ENCODE measurements at places on chromosomes 2 and 18.

DNA sequence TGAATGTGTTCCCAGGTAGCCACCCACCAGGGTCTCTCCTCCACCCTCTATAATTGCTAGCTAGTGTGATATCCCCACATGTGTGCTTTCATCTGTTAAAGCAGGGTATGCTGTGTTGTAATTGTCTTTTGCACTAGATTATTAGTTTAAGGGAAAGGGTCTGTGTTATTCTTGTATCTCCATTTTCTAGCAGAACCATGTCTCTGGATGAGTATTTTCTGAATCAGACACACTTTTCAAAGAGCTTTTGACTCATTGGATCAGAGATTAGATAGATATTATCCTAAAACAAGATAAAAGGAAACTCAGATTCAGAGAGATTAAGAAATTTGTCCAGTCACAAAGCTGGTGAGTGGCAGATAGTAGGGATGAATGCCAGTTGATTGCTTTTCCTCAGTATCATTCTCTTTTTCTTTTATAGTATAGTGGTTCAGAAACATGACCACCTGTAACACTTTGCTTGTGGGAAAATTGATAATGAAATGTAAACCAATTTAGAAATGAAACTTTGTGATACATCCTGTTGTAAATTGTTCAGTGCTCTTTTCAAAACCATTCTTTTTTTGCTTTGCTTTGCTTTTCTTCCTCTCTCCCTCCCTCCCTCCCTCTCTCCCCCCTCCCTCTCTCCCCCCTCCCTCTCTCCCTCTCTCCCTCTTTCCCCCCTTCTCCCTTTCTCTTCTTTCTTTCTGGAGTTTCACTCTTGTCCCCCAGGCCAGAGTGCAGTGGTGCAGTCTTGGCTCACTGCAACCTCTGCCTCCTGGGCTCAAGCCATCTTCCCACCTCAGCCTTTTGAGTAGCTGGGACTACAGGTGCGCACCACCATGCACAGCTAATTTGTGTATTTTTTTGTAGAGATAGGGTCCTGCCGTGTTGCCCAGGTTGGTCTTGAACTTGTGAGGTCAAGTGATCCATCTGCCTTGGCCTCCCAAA, 7.4 kb downstream of the MIB1 start:
- no peak for DNase-seq

GRCh38 chr2:183259921-183260320, 135.7 kb downstream of the NUP35 start:
- DNase-seq: no peak

- no peak for DNase-seq
Observed at GRCh38 chr18:56161566-56162260, 476.7 kb downstream of the TXNL1 start.

- DNase-seq: peak; percentile 54
Observed at GRCh38 chr2:28666496-28667184, 85.0 kb upstream of the PPP1CB start.

DNA sequence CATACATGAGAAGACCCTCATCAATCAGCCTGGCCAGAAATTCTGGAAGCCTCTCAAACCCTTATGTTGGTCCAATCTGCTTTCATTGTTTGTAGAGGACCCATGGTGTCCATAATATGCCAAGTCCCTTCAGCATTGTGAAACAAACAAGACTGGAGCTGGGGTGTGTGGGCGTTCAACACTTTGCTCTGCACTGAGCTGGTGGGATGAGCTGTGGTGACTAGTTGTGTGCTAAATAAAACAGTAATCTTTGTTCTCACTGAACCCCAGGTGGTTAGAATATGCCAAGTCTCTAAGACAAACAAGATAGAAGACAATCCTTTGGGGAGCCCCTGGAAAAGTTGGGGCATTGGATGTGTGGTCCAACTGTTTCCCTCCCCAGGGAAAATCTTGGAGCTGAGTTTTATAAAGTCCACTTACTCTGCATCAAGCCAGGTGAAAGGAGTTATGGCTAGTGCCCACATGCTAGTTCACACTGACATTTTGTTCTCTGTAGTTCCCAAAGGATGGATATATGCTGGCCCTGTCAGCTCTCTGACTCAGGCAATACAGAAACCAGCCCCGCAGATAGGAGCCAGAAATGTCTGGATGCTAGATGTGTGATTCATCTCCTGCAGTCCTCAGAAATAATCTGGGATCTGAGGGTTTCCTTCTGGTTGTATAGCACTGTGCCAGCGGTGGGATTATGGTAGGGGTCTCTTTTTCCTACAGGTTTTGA, 260.2 kb downstream of the TMX3 start:
- DNase-seq: peak; percentile 70

- DNase-seq: no peak
Observed at GRCh38 chr2:112973156-112973555, 4.7 kb upstream of the IL36G start.

DNA sequence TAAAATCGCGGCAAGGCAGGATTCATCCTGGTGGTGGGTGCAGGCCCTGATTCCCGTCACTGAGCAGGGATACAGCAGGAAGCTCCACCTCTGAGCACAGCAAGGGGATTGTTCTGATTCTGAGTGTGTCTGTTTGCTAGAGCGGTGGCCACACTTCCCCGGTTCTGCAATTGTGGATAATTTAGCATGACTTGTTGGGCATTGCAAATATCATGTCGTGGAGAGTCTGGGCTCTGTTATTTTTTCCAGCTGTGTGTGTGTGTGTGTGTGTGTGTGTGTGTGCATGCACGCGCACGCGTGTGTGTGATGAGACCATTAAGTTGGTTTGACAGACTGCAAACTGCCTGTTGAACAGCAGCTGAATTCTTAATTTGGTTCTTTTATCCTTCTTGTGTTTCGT, 4.1 kb upstream of the TMEM18 start:
- no peak for DNase-seq

DNA sequence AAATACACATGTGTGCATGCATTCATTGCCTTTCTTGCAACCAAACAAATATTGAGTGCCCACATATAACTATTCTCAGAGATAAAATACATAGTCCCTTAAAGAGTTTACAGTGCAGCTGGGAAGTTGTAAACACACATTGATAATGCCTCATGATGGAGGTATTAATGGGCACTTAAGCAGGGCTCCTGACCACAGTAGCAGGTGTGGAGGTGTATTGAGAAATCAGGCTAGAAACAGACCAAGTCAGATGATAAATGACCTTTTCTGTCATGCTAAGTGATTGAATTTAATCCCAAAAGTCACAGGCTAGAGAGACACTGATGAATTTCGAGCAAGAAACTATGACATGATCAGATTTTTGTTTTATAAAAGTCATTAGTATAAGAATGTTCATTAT, 157.7 kb downstream of the ZNF385B start:
- DNase-seq: no peak

- no peak for DNase-seq
Observed at GRCh38 chr2:162520959-162521358, 177.0 kb downstream of the GCA start.

- peak; percentile 10 for DNase-seq
Observed at GRCh38 chr2:157691695-157692094, 63.0 kb upstream of the ACVR1C start.

GRCh38 chr2:160271171-160272086, 71.4 kb upstream of the ITGB6 start:
- DNase-seq: no peak
